Stimulated activated CD8-positive, alpha-beta memory T cell treated with anti-CD3 and anti-CD28 coated beads, Interleukin-2, amount 100 ng/mL, for 1 hour (primary cell): ENCODE measurements at places on chromosomes 6 and 20.

DNA sequence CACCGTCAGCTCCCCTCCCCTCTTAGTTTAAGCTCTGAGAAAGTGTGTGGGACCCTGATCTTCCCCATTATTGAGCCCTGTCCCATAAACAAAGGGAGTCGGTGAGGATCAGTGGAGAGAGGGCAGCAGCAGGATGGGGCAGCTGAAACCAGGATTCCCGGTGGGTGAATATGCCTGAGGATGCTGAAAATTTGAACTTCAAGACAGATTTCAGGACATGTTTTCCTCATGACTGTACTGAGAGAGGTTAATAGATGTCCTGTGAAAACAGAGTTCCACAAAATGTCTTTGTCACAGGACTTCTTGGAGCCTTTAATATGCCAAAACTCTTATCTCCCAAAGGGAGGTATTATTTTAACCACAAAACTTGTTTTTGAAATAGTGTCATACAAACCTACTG lies 53.5 kb upstream of the SLC22A16 start:
- DNase-seq, result no peak

DNA sequence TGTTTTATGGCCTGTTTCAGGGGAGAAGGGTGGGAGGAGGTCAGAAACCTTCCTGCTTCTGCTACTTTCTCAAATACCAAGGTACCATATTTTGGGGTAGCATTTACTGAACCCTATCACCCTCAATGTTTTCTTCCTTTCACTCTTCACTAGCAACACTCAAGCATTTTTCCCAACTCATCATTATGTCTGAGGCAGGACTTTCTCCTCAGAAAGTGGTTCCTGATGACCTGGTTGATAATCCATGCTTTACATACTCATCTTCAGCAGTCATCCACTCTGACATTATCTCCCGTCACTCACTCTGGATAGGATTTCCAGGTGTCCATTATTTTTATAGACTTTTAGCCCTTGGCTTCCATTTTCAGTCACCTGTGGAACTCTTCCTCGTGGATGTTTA lies 21.1 kb downstream of the ZNF292 start:
- no peak for DNase-seq

- no peak for DNase-seq
Measured at GRCh38 chr6:135759831-135760230, 91.7 kb upstream of the PDE7B start.

GRCh38 chr20:330233-331149 lies 5.1 kb downstream of the SOX12 start:
- peak; percentile 18 for DNase-seq

DNA sequence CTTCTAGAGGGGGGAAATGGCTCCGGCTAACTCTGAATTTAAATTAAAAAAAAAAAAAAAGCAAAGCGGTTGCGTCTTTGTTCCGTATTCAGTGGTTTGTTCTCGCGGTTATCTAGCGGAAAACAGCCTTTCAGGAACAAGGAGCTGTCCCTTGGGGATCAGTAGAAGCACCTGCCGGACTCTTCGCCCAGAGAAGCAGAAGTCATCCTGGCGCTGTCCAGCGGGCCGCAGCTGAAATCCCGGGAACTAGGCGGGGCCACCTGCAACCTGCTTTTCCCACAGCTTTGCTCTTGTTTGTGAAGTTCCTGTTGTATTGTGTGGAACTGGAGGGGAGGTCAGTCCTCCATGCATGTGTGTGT lies 43.9 kb upstream of the GJE1 start:
- no peak for DNase-seq

DNA sequence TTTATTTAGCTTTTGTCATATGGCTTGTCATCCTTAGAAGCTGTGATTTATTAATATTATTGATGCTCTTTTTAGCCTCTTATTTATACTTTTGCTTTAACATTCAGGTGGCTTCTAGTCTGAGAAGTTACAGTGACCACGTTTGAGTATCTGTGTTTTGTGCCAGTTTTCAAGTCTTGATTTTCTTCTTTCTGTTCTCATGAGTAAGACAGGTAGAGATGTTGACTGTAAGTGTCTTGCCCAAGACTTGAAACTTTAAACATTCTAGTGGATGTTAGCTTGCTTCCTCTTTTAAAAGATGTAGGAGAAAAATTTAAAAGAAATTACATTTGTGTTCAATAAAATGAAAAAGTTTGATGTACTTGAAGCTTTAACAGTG lies 122.6 kb downstream of the LRRC1 start:
- no peak for DNase-seq

GRCh38 chr20:59004493-59004762 lies 2.6 kb downstream of the CTSZ start:
- DNase-seq, result no peak

GRCh38 chr20:17621229-17621968 lies 51.5 kb downstream of the DSTN start:
- no peak for DNase-seq

DNA sequence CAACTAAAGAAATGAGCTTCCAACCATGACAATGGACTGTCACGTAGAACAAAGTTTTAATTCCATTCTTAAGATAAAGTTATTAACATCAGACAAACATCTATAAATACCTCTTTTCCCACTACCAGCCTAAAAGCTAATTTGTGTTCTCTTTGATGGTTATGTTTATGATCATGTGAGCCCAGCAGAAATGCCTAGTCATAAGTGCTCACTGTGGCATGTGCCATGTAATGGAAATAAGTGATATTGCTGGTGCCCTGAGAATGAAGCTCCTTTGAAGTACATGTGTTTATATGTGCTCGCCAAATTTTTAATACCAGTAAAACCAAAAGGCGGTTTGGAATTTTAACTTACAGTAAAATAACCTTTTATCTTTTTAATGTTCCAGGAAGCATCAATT lies 205.8 kb downstream of the ISM1 start:
- DNase-seq, result no peak

DNA sequence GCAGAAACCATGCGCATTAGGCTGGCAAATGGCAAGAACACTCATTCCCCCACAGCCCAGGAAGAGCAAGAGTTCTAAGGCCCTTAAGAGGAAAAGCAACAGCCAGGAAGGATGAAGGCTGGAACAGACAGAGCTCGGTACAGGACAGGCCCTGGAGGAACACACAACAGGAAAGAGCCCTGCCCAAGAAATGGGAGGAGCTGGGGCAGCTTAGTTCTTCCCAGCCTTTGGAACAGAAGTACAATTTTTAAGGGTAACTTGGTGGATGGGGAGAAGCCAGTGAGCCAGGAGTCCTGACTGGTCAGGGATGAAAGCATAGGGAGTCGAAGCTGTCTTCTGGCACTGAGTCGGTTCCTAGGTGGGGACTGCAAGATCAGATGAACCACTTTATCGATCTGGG lies 32.4 kb downstream of the OR2B2 start:
- DNase-seq, result no peak

GRCh38 chr20:63963348-63963741 lies 6.4 kb downstream of the ZNF512B start:
- no peak for DNase-seq
